ENCODE measurements at places on chromosomes 5 and 9. TPM values are rescaled to one million over a fixed set of nuclear protein-coding genes. Genes with fewer than 3 reads are reported as not detected.

FBP2 gene
- not detected for total RNA-seq

NUDT12 gene
- 4.0 TPM for total RNA-seq

ALDOB gene
- not detected for total RNA-seq

TNC gene
- total RNA-seq = 0.05 TPM

COL5A1 gene
- not detected for total RNA-seq

TRIM7 gene
- 1.8 TPM for total RNA-seq

MARCHF3 gene
- 11.8 TPM for total RNA-seq

TRPM3 gene
- total RNA-seq = not detected

KIF24 gene
- 4.2 TPM for total RNA-seq

CCL27 gene
- total RNA-seq = not detected

RLN1 gene
- total RNA-seq = 0.95 TPM

INSYN2B gene
- not detected for total RNA-seq

ORM2 gene
- total RNA-seq = not detected

KLF4 gene
- 3.4 TPM for total RNA-seq

GRCh38 chr9:1014640-1015039 is 35.5 kb upstream of the DMRT2 start:
- H3K4me1 ChIP-seq = peaks cover 3% of the 10 kb centered on the region
- no peaks in the 10 kb centered on the region for H3K36me3 ChIP-seq
- no peak overlapping the region for H3K27ac ChIP-seq
- DNase-seq = no peak
- H3K27me3 ChIP-seq = peaks cover 10% of the 10 kb centered on the region

GRCh38 chr5:80668016-80668969 is 13.5 kb upstream of the DHFR start:
- H3K27ac ChIP-seq = no peak overlapping the region
- no peaks in the 10 kb centered on the region for H3K27me3 ChIP-seq
- H3K4me3 ChIP-seq = no peak overlapping the region
- H3K36me3 ChIP-seq = peaks cover 27% of the 10 kb centered on the region
- H3K4me1 ChIP-seq = peaks cover 2% of the 10 kb centered on the region
- DNase-seq = no peak

DNA sequence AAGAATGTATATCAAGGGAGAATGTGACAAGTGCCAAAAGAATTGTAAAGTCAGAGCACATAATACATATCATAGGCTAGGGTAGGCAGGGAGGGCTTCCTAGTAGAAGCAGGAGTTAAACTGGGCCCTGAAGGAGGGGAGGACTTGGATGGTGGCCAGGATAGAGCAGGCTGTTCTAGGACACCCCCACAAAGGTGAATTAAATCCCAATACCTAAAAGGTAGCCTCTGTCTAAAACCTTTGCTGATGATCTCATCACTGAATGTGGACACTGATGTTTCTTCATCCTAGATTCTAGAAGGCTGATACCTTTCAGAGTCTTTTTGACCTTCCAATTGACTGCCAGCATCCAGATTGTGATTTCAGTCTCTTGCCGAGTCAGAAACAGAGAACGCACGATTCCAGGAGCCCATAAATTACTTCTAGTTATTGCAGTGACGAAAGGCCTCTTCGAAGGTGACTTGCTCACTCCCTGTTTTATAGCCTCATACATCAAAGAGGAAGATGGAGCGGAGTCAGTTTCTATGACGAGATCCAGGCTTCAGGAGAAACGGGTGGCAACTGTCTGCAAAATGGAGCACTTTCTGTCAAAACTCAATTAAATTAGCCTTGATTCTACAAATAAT is 43.2 kb downstream of the KIF4B start:
- H3K4me3 ChIP-seq = no peak overlapping the region
- no peaks in the 10 kb centered on the region for H3K4me1 ChIP-seq
- H3K27me3 ChIP-seq = peaks cover 3% of the 10 kb centered on the region
- no peak overlapping the region for H3K27ac ChIP-seq
- no peaks in the 10 kb centered on the region for H3K36me3 ChIP-seq

- peak; percentile 88 for DNase-seq
- H3K4me1 ChIP-seq = peaks cover 13% of the 10 kb centered on the region
- H3K27me3 ChIP-seq = no peaks in the 10 kb centered on the region
- H3K27ac ChIP-seq = no peak overlapping the region
Observed at GRCh38 chr5:69334793-69335268, 2.2 kb upstream of the CCDC125 start.

DNA sequence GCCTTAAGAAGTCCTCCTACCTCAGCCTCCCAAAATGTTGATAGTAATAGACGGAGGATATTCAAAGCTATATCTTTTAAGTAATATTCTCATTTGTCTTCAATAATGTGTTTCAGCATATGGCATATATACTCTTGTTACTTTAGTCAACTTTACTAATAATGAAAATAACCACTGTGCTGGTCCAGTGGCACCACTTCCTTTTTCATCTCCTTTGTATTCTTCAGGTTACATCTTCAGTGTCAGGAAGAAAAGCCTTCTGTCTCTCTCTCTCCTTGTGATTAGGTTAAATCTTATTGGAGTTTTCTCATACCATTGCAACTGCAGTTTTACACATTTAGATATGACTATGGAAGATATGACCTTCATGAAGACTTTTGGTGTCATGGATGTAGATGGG is 31.3 kb downstream of the PARP8 start:
- H3K36me3 ChIP-seq = no peaks in the 10 kb centered on the region
- no peaks in the 10 kb centered on the region for H3K27me3 ChIP-seq
- H3K4me1 ChIP-seq = peaks cover 68% of the 10 kb centered on the region
- no peak for DNase-seq
- no peak overlapping the region for H3K27ac ChIP-seq

GRCh38 chr9:86682240-86682639 is 265.1 kb downstream of the GAS1 start:
- no peak overlapping the region for H3K4me3 ChIP-seq
- no peak for DNase-seq
- peaks cover 3% of the 10 kb centered on the region for H3K27me3 ChIP-seq
- no peak overlapping the region for H3K27ac ChIP-seq

DNA sequence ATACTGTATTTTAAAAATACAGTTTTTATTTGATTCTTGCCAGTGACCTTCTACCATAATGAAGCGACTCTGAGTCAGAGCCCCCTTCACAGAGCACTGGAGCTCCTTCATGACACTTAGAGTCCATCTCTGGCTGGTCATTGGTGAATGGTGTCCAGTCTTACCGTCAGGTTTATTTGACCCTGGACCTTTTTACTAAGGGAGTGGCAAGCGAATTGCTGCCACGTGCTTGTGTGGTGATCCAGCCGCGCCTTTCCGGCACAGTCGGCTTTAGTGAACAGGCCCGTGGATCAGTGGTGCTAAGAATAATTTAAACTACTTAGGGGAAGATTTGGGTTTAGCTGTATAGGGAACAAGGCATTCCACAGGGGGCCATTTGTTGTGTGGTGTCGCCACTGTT is 48.5 kb downstream of the PRRC2B start:
- no peak overlapping the region for H3K27ac ChIP-seq
- DNase-seq = no peak
- no peaks in the 10 kb centered on the region for H3K4me1 ChIP-seq
- H3K27me3 ChIP-seq = no peaks in the 10 kb centered on the region
- H3K36me3 ChIP-seq = peaks cover 45% of the 10 kb centered on the region

GRCh38 chr5:172849606-172850453 is 15.8 kb downstream of the ERGIC1 start:
- H3K36me3 ChIP-seq = no peaks in the 10 kb centered on the region
- no peak for DNase-seq
- H3K4me3 ChIP-seq = no peak overlapping the region

DNA sequence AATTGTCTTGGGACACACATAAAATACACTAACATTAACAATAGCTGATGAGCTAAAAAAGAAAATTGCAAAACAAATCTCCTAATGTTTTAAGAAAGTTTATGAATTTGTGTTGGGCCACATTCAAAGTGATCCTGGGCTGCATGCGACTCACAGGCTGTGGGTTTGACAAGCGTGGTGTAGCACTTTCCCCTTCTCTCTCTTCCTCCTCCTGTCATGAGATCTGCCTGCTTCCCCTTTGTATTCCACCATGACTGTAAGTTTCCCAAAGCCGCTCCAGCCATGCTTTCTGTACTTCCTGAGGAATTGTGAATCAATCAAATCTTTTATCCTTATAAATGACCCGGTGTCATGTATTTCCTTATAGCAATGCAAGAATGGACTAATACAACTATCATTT is 178.0 kb downstream of the TLR4 start:
- H3K36me3 ChIP-seq = no peaks in the 10 kb centered on the region
- no peak overlapping the region for H3K27ac ChIP-seq
- H3K4me1 ChIP-seq = no peaks in the 10 kb centered on the region

- no peak for DNase-seq
- H3K27ac ChIP-seq = no peak overlapping the region
- no peak overlapping the region for H3K4me3 ChIP-seq
- peaks cover 13% of the 10 kb centered on the region for H3K36me3 ChIP-seq
- peaks cover 20% of the 10 kb centered on the region for H3K4me1 ChIP-seq
Observed at GRCh38 chr5:180009581-180009980, 62.0 kb downstream of the RNF130 start.

DNA sequence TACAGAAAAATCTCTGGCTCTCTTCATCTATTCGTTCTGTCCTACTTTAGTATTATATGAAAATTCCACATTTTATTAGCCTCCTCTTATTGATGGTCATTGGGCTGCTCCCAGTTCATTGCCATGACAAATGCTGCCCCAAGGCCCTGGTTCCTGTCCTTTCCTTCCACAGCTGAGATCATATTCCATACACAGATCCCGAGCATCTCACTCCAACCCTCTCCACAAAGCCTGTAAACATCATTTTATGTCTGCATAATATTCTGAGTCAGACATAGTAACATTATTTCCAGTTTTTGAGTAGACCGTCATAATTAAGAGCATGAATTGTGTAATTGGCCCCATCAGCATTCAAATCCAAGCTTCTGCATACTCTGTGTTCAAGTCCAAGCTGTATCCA is 86.3 kb downstream of the MVB12B start:
- no peaks in the 10 kb centered on the region for H3K36me3 ChIP-seq
- no peaks in the 10 kb centered on the region for H3K27me3 ChIP-seq
- no peak overlapping the region for H3K4me3 ChIP-seq
- DNase-seq = no peak
- no peak overlapping the region for H3K27ac ChIP-seq

GRCh38 chr5:16428359-16428758 is 37.2 kb downstream of the ZNF622 start:
- peaks cover 3% of the 10 kb centered on the region for H3K27me3 ChIP-seq
- H3K27ac ChIP-seq = no peak overlapping the region
- no peak overlapping the region for H3K4me3 ChIP-seq
- H3K4me1 ChIP-seq = no peaks in the 10 kb centered on the region
- no peak for DNase-seq

GRCh38 chr5:148541054-148541835 is 113.1 kb downstream of the HTR4 start:
- no peak for DNase-seq
- H3K4me3 ChIP-seq = no peak overlapping the region
- H3K27me3 ChIP-seq = peaks cover 10% of the 10 kb centered on the region
- H3K36me3 ChIP-seq = no peaks in the 10 kb centered on the region

GRCh38 chr9:71363286-71363961 is 242.0 kb upstream of the TRPM3 start:
- no peak overlapping the region for H3K4me3 ChIP-seq
- DNase-seq = no peak
- no peaks in the 10 kb centered on the region for H3K36me3 ChIP-seq
- no peaks in the 10 kb centered on the region for H3K4me1 ChIP-seq

GRCh38 chr5:93676704-93677103 is 64.7 kb downstream of the POU5F2 start:
- no peaks in the 10 kb centered on the region for H3K4me1 ChIP-seq
- no peak for DNase-seq
- H3K27me3 ChIP-seq = no peaks in the 10 kb centered on the region
- no peak overlapping the region for H3K27ac ChIP-seq
- no peak overlapping the region for H3K4me3 ChIP-seq
- peaks cover 8% of the 10 kb centered on the region for H3K36me3 ChIP-seq

DNA sequence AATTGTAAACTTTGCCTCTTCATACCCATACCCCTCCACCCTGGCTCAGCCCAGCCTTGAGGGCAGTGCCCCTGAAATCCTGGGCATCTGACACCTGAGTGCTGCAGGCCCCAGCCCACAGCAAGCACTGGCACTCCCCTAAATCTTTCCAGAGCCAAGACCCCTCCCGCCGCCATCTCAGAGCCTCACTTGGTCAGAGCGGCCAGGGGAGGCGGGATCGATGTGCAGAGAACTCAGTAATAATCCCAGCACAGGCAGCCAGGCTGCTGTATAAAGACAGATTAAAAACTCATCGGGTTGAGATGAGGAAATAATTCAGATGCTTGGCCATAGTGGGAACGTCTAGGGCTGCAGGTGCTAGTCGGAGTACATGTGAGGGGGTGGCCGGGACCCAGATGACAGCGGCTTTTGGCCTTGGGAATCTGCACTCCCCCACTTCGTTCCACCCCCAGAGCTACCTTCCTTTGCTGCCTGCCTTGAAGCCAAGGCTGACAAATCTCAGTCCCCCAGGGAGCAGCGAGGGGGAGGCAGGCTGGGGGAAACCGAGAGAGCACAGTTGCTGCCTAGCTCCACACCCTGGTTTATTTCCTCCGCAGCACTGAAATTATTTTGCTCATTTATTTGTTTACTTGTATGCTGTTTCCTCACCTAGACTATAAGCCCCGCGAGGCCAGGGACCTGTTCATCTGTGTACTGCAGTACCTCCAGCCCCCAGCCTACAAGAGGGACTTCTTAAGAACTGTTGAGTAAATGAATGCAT is 19.5 kb upstream of the ARAP3 start:
- peaks cover 15% of the 10 kb centered on the region for H3K4me1 ChIP-seq
- H3K36me3 ChIP-seq = no peaks in the 10 kb centered on the region
- H3K4me3 ChIP-seq = peak overlapping the region; percentile 67
- no peak overlapping the region for H3K27ac ChIP-seq

GRCh38 chr5:113489299-113489698 is 1.0 kb upstream of the MCC start:
- peaks cover 2% of the 10 kb centered on the region for H3K36me3 ChIP-seq
- H3K27me3 ChIP-seq = peaks cover 57% of the 10 kb centered on the region
- peak; percentile 25 for DNase-seq
- no peak overlapping the region for H3K4me3 ChIP-seq
- peaks cover 9% of the 10 kb centered on the region for H3K4me1 ChIP-seq

DNA sequence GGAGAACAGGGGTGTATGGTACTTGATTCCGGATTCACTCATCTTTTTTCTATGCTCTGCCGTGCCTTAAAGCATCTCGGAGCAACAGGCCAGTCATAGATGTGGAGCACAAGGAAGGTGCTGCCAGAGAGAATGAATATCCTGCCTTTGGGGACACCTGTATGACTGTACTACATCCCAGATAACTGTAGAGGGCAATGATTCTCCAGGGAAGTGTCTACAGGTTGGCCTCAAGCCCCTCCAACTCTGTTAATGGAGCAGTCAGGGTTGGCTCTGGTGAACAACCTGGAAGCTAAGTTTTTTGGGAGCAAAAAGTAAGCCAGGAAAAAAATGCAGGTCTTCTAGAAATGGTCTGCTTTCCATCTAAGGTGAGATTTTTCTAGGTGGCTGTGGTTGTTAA is 71.0 kb downstream of the NREP start:
- no peak overlapping the region for H3K27ac ChIP-seq
- H3K27me3 ChIP-seq = no peaks in the 10 kb centered on the region
- H3K4me1 ChIP-seq = no peaks in the 10 kb centered on the region
- no peaks in the 10 kb centered on the region for H3K36me3 ChIP-seq

GRCh38 chr5:138186002-138186447 is 7.1 kb downstream of the KIF20A start:
- H3K27me3 ChIP-seq = no peaks in the 10 kb centered on the region
- DNase-seq = no peak
- H3K4me1 ChIP-seq = no peaks in the 10 kb centered on the region
- no peak overlapping the region for H3K27ac ChIP-seq
- no peak overlapping the region for H3K4me3 ChIP-seq
- peaks cover 49% of the 10 kb centered on the region for H3K36me3 ChIP-seq

- no peak overlapping the region for H3K4me3 ChIP-seq
- no peaks in the 10 kb centered on the region for H3K4me1 ChIP-seq
- no peaks in the 10 kb centered on the region for H3K27me3 ChIP-seq
Observed at GRCh38 chr5:30390095-30390494, 803.4 kb upstream of the CDH6 start.

Data from activated naive CD4-positive, alpha-beta T cell treated with anti-CD3 and anti-CD28 coated beads for 36 hours (primary cell).